Fibroblast of the conjunctiva (primary cell): ENCODE measurements at places on chromosomes 1 and 21.
A peak's percentile ranks its signal among the peaks of the same experiment; 100 is the strongest.

- peak; percentile 3 for DNase-seq
Measured at GRCh38 chr1:185595835-185596667, 138.1 kb upstream of the HMCN1 start.

GRCh38 chr1:231844986-231845502, 218.5 kb downstream of the DISC1 start:
- DNase-seq, result no peak

GRCh38 chr1:115717541-115717940, 51.0 kb downstream of the CASQ2 start:
- peak; percentile 24 for DNase-seq

DNA sequence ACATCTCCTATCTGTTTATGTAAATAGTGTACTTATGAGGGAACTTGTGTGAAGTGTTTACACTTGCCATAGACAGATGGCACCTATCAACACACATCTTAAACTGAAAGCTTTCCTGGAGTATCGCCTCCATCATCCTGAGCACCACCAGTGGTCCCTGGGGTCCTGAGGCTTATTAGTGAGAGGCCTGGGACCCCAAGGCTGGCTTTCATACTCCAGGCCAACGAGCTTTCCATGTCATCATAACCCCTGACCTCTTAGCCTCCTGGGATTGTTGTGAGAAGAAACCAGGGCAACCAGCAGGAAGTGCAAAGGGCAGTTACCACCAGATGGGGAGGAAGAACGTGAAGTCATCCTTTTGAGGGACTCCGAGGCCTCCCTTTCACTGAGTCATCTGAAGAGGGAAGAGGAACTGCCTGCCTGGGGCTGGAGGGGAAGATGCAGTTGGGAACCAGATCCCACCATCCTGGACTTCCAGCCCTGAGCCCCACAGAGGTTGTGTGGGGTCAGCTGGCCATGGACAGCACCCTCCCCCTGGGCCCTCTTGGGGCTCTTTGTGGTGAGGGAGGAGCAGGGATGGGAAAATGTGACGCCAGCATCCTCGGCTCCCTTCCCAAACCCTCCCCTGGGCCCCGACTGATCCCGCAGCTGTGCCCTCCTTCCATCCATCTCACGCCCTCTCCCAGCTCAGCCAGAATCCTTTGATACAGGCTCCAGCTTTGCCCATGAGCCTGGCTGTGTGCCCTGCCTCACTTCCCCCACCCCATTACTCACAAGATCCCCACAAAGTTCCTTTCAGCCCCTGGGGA, 5.8 kb downstream of the INKA2 start:
- peak; percentile 88 for DNase-seq

DNA sequence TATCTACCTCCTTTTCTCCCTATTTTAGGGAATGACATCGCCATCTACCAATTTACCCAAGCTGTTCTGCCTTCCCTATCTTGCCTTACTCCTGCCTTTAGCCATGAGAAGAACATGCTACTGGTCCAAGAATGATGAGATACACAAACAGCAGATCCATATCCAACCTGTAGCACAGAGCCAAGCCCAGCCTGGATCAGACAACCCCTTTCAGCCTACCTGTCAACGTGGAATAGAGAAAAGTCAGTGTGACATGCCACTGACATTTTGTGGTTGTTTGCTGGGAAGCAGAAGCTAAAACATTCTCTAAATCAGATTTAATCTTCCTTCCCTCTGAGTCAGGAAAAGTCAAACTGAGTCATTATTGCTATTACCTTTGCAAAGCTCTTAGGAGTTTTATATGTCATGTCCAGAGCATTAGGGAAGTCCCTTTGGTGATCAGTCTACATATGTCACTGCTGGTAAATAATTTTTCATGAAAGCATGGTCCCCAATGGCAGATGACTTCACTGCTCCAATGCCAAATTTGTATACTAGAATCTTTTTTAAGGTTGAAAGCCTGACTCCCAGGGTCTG, 143.1 kb downstream of the TPR start:
- no peak for DNase-seq

GRCh38 chr1:226690460-226690982, 48.6 kb downstream of the ITPKB start:
- DNase-seq, result no peak

DNA sequence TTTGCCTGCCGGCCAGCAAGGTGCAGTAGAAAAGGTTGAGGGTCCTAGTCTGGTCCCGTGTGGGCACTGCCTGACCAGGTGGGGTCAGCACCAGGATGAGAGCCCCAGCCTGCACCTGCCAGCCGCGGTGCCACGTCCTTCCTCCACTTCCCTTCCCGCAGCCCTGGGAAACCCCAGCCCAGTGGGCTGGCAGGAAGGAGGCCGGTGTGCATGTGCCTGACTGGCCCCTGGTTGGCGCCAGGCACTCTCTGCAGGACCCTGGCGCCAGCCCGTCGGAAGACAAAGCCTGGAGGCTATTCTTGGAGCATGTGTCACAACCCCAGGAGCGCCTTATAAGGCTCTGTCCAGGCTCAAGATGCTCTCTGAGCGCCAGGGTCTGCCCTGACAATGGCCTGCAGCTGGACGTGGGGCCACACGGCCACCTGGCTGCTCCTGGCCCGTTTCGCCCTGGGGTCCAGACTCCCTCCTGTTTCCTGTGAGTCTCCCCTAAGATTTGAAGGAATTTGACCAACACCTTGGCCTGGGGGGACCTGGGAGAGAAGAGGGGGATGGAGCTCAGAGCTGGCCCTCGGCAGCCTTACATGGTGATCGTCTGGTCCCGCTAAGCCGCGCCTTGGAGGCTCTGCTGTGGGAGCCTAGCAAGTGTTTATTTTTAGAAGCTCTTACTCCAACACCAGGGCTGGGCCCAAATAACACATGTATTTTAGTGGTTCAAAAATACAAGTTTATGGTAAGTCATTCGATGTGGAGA, 31.9 kb upstream of the POFUT2 start:
- DNase-seq, result no peak

DNA sequence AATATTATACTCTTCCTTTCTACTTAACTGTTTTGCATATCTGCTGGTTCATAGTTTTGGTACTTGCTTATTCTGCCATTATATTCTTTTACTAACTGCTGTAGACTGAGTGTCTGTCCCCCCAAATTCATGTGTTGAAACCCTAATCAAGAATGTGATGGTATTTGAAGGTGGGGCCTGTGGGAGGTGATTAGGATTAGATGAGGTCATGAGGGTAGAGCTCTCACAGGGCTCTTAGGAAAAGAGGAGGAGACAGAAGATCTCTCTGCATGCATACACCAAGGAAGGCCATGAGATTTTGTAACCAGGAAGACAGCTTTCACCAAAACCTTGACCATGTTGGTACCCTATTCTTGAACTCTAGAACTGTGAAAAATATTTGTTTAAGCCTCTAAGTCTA, 354.1 kb upstream of the B3GALT2 start:
- no peak for DNase-seq

- no peak for DNase-seq
Measured at GRCh38 chr1:94666797-94667196, 125.2 kb upstream of the F3 start.

- DNase-seq, result no peak
Measured at GRCh38 chr1:204335085-204335484, 24.6 kb downstream of the PLEKHA6 start.

- peak; percentile 53 for DNase-seq
Measured at GRCh38 chr1:93471911-93472310, 24.0 kb downstream of the FNBP1L start.

GRCh38 chr1:158310623-158311022, 20.7 kb downstream of the CD1B start:
- no peak for DNase-seq

DNA sequence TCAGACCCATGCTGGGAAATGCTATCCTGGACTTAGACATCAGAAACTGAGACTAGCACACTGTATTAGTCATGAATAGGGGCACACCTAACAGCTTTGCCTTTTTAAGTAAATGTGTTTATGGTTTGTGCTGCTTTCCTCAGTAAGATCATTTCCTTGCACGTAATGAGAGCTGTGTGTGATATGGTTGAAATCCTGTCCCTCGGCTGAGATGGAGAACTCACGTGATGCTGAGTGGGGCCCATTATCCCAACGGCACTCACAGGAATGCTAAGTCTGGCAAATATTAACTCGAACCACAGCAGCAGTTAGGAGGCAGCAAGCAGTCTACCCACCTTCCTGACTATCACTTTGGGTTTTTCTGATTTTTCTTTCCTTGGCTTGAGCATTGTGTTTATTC, 38.2 kb downstream of the BCL9 start:
- no peak for DNase-seq

DNA sequence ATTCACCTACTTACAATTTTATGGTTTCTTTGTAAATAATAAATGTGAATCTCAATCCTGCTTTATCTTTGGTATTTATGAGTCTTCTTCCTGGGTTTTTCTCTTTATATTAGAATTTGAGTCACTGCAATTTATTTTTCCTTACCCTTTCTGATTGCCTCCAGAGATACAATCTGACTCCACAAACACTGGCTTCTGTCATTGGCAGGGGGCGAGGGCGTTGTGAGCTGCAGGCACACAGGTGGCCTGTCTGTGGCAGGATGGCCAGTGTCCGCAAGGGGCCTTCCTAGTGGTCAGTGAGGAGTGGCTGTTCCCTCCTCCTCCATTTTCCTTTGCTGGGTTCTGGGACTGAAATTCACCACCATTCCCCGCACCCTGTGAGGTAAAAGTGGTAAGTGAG, 2.0 kb upstream of the MTARC1 start:
- DNase-seq, result no peak

GRCh38 chr1:81700728-81701470, 99.8 kb upstream of the ADGRL2 start:
- no peak for DNase-seq

- no peak for DNase-seq
Measured at GRCh38 chr1:59366346-59366745, 69.5 kb downstream of the FGGY start.
